Heart left ventricle (tissue), 16 donors: ENCODE measurements at places on chromosomes 11 and 22. TPM values are rescaled to one million over a fixed set of nuclear protein-coding genes. Genes with fewer than 3 reads are reported as not detected.

Gene IGF2
- total RNA-seq: 148 TPM

Gene L3MBTL2
- total RNA-seq: 21.2 TPM

Gene PKP3
- total RNA-seq: 0.61 TPM

DNA sequence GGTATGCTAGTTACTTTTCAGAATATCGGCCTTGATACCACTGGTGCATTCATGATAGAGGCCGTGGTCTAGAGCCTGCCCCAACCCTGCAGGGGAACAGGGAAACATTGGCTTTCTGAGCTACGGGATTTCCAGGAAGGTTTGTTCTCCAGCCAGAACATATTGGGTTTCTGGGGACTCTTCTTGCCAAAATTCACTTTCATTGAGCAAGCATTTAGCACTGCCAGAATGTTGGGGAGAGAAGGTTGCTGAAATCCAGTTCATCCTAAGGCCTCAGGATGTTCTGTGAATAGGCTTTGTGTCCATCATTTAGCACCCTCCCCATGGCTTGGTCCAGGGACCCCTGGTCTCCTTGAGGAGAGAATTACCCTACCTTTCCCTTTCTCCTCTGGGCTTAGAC lies 36.7 kb downstream of the DRG1 start:
- no peak for DNase-seq

DNA sequence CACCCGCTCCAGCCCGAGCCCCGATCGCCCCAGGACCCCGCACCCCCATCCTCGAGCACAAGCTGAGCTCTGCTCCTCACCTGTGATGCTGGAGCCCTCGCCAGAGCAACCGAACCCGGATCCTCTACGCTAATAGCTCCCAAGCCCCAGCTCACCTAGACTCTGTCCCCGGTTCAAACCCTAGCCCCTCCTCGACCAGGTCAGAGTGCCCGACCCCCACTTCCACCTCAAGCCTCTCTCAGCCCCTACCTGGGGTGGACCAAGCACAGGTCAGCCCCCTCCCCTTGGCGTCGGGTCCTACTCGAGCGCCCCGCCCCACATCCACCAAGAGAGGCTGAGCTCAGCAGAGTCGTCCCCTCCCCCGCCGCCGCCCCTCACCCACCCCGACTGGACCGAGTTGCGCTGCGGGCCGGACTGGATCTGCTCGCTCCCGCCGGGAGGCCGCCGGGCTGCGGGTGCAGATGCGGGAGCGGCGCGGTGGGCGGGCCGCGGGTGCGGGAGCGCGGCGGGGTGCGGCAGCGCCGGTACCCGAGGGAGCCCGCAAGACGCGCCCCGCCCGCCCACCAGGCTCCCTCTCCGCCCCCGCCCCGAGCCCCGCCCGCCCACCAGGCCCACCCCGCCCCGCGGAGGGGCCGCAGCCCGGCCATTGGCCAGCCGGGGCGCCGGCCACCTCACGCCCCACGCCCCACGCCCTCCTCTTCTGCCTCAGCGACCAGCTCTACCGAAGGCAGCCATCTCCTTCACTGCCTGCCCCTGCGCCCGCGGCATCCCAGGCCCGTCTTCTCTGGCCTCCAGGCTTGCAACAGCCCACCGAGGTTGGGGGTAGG lies 577 bp upstream of the DKK3 start:
- DNase-seq: peak; percentile 68

- DNase-seq: no peak
These were observed 8.3 kb downstream of the IGLL5 start for GRCh38 chr22:22895776-22896445.

DNA sequence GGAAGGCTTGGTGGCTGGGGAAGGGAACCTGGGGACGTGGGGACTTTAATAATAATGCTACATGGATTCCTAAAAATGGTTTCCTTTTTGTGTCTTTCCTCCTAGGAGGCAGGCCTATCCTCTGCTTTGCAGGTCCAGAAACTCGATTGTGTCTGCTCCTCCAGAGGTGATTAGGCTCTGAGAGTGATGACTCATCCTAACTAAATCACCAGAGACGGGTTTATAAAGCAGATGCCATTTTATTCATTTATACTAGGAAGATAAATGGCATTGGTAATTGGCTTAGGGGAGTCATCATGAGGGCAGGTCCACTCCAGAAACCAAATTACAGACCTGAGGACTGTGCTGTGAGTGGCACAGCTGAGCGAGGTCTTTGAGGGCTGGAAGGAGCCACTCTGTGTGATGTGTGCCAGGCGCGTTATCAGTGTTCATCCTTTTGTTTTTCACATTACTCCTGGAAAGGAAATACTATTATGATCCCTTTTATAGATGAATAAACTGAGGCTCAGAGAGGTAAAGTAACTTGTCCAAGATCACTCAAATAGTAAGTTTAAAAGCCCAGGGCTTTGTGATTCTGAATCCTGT lies 7.1 kb downstream of the NLRX1 start:
- no peak for DNase-seq
